Activated effector memory CD4-positive, alpha-beta T cell treated with anti-CD3 and anti-CD28 coated beads, Interleukin-2, amount 50 U/mL, for 16 hours (primary cell): ENCODE measurements at places on chromosomes 3 and 15.

DNA sequence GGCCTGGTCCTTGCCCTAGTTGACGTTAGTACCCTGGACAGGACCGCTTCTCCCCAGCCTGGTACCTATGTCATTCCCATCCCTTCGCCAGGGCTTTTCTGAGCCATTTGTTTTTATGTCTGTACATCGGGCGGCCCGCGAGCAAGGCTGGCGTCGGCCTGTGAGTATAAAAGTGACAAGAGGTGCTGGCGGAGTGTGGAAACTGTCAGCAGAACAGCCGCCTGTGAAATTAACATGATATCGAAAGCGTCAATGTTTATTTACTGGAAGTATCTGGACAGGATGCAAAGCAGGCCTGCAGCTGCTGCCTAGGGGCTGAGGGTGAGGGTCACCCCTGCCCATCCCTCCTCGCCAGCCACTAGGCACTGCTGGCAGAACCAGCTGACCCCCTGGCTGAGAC, 33.4 kb downstream of the LINGO1 start:
- DNase-seq, result no peak

DNA sequence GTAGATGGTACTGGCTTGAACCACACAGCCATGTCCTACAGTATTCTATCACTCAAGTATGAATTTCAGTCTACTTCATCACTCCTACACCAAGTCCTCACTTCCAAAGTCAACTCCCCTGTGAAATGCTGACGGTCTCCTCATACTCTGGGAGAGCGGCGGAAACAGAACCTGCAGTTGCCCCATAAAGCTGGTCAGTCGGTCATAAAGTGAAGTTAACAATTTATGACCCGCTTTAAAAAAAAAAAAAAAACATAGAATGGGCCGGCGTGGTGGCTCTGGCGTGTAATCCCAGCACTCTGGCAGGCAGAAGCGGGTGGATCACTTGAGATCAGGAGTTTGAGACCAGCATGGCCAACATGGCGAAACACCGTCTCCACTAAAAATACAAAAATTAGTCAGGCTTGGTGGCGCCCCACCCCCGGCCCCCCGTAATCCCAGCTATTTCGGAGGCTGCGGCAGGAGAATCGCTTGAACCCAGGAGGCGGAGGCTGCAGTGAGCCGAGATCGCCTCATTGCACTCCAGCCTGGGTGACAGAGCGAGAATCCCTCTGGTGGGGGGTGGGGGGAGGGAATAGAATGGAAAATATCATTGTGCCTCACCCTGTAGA, 2.1 kb downstream of the TRANK1 start:
- no peak for DNase-seq

- DNase-seq, result no peak
These were observed 67.7 kb upstream of the NSMCE3 start for GRCh38 chr15:29337156-29337959.

DNA sequence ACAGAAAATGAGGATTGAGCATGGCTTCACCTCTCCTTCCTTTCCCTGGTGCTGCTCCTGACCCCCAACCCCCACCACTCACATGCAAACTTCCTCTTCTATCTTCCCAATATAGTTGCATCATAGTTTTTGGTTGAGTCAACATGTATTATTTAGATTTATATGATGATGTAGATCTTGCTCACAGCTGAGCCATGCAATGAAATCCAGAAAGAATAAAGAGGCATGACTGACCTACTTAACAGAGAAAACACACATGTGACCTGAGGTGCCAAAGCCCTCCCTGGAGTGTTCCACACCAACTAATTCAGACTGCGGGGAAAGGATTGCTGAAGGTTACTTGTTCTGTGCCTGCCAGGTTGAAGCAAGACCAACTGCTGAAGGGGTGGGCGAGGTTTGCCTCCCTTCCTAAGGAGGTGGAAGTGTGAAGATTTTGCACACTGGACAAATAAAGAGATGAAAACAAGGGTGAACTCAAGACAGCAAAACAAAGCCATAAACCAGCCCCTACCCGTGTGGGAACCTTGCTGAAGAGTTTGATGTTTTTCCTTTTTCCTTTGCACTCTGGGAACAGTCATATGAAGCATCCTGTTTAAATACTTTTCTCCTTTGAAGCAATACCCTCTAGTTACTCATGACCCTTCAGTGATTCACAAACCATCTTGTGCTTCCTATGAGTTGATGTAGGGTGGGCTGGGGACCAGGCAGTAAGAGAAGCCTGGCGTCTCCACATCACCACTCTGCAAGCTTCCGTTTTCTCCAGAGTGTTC, 155.2 kb upstream of the UBE2E1 start:
- DNase-seq, result no peak

DNA sequence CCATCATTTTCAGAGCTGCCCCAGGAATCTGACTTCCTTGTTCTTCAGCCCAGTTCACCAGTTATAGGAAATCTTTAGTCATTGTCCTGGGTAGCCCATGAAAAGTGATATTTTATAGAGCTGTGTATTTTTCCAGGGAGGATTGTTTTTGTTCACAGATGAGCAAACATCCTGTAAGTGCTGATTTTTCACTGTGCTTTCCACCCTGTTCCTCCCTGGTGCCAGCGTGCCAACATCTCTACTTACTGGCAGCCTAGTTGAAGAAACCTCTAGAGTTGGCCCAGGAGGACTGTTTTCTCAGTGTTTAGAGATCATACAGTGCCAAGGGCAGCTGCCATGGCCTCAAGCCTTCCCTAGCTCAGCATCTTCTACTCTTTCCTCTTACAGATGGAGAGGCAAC, 41.3 kb downstream of the ST6GAL1 start:
- DNase-seq, result no peak

GRCh38 chr3:79558943-79559342, 208.9 kb downstream of the ROBO1 start:
- no peak for DNase-seq

DNA sequence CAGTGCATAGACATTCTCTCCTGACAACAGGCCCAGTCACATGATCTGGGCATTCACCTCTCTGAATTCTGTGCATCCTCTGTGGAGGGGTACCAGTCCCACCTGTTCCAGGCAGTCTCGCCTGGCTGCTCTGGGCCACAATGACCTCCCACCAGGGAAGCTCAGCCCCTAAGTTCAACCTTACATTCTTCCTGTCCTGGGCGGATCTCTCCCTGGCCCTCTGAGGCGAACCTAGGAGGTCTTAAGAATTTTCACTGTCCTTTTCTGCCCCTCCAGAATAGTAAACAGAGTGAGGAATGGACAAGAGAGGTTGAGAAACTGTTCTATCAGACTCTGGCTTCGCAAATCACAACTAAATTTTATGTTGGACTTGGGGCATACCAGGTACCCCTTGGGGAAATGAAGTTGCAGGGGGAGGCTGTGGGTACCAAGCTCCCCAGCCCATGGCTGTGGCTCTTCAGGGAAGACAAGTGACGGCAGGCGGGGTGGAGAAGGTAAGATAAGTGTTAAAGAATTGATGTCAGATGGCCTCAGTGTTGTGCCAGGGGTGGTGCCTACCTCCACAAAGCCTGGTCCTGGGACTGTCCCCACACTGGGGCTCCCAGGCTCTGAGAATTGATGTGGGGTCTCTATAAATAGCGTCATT, 5.3 kb downstream of the SCN5A start:
- no peak for DNase-seq

DNA sequence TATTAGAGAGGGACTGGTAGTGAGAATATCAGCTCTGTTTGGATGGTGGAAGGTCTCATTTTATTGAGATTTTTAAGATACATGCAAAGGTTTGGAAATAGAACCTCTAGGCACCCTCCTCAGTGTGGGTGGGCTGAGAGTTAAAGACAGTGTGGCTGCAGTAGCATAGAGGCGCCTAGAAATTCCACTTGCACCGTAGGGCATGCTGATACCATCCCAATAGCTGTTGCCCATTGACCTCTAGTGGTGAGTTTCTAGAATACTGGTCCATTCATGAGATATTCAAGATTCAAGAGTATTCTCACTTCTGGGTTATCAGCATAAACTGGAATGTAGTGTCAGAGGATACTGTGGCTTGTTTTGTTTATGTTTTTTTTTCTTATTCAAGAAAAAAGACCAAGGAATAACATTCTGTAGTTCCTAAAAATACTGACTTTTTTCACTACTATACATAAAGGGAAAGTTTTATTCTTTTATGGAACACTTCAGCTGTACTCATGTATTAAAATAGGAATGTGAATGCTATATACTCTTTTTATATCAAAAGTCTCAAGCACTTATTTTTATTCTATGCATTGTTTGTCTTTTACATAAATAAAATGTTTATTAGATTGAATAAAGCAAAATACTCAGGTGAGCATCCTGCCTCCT, 87.2 kb downstream of the TGFBR2 start:
- peak; percentile 68 for DNase-seq

- DNase-seq, result no peak
These were observed 111.0 kb downstream of the NSUN3 start for GRCh38 chr3:94173673-94174434.

DNA sequence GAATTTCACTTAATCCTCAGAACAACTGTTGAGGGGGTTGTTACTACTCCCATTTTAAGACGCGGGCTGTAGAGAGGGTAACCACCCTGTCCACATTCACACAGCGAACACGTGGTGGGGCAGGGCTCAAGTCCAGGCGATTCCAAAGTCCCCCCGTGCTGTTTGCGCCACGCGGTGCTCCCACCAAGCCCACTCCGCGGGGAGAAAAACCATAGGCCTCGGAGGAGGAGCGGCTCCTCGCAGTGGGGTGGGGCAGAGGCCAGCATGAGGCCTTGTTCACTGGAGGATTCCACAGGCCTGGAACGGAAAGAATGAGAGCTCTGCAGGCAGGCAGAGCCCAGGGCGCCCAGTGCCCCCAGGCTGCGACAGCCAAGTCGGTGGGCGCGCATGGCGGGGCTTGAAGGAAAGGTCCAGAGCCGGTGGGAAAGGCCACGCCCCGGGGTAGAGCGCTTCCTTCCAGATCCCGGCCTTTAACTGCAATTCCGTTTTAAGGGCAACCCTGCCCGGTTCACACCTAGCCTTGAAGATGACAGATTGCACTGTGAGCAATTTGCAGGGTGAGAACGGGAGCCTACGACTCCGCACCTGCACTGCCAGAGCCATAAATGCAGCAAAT, 161.8 kb upstream of the TBL1XR1 start:
- DNase-seq, result peak; percentile 77

DNA sequence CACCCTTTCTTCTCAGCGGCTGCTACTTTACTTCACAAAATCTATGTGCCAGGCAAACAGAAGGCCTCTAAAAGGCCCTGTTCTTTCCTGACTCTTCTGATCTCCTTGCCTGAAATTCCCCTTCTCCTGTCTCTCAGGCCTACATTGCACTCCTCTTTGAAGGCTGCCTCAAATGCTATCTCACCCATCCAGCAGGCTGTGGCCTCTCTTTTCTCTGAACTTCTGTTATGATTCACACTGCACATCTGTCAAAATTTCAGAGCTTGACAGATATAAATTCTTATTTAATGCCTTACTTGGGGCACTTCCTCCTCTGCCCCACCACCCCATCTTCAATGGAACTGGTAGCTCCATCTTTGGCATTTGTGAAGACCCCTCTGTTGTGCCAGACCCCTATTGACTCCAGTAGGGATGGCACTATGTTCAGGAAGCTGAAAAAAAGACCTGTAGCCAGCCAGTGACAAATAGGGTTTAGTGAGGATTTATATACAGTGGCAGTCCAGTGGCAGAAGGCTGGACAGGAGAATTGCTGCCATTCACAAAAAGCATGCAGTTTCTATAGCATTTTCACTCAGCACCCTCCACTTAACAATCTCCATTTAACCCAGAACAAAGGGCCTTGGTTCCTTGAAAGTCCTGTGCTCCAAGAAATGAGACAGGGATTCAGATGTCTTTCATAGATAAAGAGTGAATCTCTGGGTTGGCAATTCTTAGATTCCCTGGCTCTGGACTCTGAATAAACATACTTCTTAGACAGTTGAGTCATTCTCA, 415.8 kb upstream of the GRM7 start:
- DNase-seq, result no peak

GRCh38 chr3:57755368-57755675, 787 bp upstream of the SLMAP start:
- no peak for DNase-seq

DNA sequence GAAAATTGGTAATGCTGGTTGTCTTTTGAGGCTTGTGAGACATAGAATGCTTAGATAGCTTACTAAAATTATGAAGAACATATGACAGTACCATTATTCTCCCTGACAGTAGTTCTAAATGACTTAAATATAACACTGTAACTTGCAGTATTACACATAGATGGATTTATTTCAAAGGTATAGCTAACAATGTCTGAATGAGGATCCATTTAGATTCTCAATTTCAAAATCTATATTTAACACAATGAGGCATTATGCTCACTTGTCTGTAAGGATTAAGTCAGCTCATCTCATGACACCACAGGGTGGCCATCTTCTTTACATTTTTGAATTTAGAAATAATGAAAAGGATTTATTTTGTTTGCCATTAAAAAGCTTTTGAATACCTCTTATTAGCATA, 108.4 kb downstream of the CCNL1 start:
- no peak for DNase-seq

DNA sequence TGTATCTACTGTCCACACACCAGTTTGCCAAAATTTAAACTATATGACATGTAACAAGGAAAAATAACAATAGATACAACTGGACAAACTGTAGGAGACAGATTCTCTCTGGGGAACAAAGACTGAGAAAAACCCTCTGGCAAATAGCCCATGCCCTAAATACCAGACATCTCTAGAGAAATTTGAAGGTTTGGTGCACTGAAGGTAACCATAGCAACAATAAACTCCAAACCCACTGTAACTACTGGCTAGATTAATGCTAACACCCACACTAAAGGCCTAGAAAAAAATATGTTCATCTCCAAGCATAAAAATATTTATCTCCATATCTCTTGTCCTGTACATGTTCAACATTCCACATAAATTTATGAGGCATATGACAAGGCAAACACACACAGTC, 267.1 kb downstream of the STXBP5L start:
- no peak for DNase-seq

DNA sequence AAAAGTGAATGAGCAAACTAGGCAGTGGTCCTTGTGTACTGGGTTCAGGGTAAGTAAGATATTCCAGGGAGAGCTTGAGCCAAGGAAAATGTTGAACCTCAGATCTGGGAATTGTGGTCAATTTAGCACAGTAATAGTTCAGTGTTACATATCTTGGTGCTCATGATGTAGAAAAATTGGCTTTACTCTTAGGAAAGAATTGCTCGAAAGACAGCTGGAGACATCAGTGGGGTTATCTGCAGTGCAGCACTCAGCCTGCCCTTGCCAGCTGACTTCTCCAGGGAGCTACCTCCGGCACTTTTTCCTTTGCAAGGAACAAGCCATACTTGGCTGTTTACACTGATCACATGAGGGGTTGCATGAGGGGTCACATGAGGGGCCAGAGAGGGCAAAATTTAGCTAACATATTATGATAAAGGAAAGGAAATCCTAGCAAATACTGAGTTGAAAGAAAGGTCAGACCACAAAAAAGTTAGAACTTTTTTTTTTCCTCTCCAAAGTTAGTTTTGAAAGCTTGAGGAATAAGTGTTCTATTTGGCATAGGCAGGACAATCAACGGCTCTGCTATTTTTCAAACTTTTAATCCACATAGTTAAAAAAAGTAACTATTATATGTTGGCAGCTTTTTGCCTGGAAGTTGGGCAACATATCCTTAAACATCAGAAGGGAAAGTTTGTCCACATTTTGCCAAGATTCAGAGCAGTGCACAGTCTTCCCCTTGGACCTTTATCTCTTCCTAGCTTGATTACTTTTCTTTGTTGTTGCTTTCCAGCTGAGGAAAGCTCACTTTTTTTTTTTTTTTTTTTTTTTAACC, 92.4 kb downstream of the COL6A6 start:
- DNase-seq, result no peak

GRCh38 chr15:79410237-79410636, 21.9 kb upstream of the MINAR1 start:
- no peak for DNase-seq
